Left lung (tissue), 14 donors: ENCODE measurements at places on chromosomes 7 and 10. TPM values are rescaled to one million over a fixed set of nuclear protein-coding genes. Genes with fewer than 3 reads are reported as not detected.

Gene KCNIP2
- 2.3 TPM for total RNA-seq

DNA sequence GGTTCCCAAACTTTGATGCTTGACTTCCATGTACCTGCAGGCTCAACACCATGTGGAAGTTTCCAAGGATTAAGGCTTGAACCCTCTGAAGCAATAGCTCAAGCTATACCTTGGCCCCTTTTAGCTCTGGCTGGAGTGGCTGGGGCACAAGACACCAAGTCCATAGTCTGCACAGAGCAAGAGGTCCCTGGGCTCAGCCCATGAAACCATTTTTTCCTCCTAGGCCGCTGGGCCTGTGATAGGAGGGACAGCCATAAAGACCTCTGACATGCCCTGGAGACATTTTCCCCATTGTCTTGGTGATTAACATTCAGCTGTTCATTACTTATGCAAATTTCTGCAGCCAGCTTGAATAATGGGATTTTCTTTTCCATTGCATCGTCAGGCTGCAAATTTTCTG is 14.4 kb downstream of the DGKI start:
- no peak for DNase-seq

GRCh38 chr10:5975641-5976473 is 1.5 kb downstream of the IL15RA start:
- DNase-seq, result no peak

DNA sequence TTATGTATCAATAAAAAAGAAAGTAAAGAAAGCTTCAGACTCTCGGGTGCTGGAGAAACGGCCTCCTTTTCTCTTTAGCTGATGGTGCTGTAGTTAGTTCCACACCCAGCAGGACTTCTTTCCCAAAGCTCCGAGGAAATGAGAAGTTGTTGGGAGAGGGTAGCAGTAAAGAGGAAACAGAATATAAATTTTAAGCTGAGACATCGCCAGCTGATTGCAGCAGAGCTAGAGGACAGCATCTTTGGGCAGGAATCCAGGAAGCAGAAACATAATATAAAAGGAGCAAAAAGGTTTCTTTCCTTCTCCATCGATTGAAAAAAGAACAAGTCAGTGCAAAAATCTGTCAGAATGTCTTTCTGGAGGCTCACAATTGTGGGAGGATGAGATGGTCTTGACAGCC is 616.9 kb upstream of the FOXK1 start:
- DNase-seq, result no peak

Gene JCAD
- total RNA-seq, result 43.1 TPM

Gene SPDYE11
- total RNA-seq, result not detected

DNA sequence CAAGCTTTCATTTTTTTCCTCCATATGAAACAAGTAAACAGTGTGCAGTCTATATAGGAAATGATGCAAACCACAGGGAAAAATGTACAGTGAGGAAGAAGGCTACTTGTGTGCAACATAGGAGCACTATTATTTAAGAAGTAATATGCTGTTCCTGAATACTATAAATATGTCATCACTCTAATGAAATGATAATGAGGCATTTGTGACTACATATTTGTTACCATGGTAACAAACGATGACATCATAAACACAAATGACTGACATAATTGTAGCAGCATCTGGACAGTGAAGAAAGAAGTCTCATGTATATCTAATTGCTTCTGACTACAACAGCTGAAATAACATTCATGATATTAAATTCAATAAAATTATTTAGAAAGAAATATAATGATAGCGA is 164.8 kb downstream of the C7orf25 start:
- DNase-seq, result no peak

Gene FAM13C
- total RNA-seq, result 10.3 TPM

GRCh38 chr10:90905925-90906324 is 15.0 kb downstream of the ANKRD1 start:
- no peak for DNase-seq

DNA sequence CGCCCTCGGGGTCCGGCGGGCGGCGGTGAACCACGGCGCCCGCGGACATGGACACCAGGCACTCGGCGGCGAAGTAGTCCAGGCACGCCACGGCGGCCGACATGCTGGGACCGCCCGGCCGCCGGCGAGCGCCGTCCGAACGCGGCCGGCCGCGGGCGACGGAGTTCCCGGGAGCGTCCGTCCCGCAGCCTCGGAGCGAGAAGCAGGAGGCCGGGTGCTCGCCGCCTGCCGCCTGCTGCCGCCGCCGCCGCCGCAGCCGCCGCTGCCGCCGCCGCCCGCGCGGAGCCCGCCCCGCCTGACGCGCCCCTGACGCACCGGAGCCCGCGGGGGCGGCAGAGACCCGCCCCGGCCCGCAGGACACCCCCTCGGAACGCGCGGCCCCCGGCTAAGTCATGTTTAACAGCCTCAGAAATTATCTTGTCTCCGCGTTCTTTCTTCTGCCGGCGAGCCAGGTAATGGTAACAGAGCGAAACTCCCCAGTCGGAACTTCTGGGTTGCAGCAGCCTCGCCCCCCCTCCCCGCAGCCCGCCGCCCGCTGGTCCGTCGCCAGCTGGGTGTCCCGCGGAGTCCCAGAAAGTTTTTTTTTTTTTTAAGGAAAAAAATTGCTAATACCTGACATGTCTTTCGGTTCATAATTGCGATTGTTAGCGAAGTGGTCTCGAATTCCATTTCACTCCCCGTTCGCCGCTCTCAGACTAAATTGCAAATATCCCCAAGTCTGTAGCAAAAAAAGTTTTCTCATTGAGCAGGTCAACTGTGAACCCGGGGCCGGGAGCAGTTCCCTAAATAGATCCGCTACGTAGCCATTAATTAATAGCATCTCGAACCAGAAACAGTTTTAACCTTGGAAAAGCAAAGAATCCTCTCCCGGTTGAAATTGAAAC is at the start of gene KLF14:
Gene KLF14, minus strand, starts transcription at position 277 of the 884 bp plus-strand sequence. Its CDS starts 174 bp downstream, at position 103.
- DNase-seq, result peak; percentile 83

Gene ACBD7
- total RNA-seq, result 1.3 TPM

GRCh38 chr7:126016722-126017121 is 1087.1 kb upstream of the POT1 start:
- no peak for DNase-seq

Gene LRRD1
- total RNA-seq, result not detected
